Adrenal gland (tissue), 19 donors: ENCODE measurements at places on chromosomes 6 and 20. TPM values are rescaled to one million over a fixed set of nuclear protein-coding genes. Genes with fewer than 3 reads are reported as not detected.
A peak's percentile ranks its signal among the peaks of the same experiment; 100 is the strongest.

Gene FOXF2
- total RNA-seq, result 1.9 TPM

DNA sequence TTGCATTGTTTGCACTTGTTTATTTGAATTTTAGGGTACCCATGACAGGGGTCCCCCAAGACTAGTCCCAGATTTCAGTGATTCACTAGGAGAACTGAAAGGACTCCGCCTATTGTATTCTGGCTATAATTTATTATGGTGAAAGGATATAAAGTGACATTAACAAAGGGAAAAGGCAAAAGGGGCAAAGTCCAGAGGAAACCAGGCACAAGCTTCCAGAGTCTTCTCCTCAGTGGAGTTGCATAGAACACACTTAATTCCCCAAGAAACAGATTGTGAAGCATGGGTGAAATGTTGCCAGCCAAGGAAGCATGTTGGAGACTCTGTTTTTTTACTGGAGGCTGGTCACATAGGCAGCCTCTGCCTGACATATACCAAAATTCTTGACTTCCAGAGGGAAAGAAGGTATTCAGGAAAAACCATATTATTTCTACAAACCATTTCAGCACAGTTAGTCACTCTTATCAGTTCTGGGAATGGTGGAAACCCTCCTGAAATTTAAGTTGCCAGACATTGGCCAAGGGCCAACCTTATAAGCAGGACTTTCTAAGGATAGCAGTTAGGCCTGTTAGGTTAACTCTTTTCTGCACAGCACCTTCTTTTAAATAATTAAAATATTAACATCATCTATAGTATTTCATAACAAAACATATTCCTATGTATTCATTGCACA is 71.8 kb downstream of the FIG4 start:
- DNase-seq, result no peak

- peak; percentile 38 for DNase-seq
These were observed 53.6 kb downstream of the EZR start for GRCh38 chr6:158765499-158766068.

- no peak for DNase-seq
These were observed 2.7 kb downstream of the TOX2 start for GRCh38 chr20:43917380-43917779.

- no peak for DNase-seq
These were observed 69.9 kb upstream of the SYNJ2 start for GRCh38 chr6:157911786-157912185.
